Lower leg skin (tissue), 4 donors: ENCODE measurements at places on chromosomes 11 and 22. TPM values are rescaled to one million over a fixed set of nuclear protein-coding genes. Genes with fewer than 3 reads are reported as not detected.

DNA sequence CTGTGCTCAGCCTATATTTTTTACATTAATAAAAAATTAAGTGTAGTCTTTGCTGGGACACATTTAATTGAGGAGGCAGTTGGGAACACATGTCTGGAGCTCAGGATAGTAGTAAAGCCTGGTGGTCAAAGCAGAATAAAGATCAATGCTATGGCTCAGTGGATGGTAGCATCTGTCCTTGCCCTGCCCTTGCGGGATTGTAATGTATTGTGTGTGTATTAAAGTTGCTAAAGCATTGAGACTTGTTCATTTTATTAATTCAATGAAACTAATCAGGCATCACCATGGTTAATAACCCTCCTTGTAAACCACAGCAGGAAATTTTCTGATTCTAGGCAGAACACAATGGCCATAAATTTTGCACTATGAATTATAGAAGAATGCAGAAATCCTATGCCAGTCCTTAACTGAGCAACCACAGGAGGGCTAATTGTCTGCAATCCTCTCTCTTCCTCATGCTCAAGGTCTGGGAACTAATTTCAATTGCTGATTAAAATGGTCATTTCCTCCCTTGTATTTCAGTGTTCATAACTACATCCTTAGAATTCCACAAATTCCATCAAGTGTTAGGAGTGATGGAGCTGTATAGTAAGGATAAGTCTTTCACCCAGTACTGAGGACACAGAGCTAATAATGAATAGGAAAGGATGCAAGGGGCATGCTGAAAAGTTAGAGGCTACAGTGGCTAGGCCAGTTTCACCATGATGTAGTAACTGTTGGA lies 403.2 kb upstream of the DDI1 start:
- no peak for DNase-seq

MIAT gene
- total RNA-seq: 0.47 TPM

- DNase-seq: no peak
Measured at GRCh38 chr22:32020117-32020516, 22.9 kb upstream of the SLC5A1 start.

GRCh38 chr11:6864438-6864837 lies 1.6 kb downstream of the OR10A2 start:
- no peak for DNase-seq

CTTN gene
- total RNA-seq: 343 TPM

NXPE2 gene
- not detected for total RNA-seq

C1QTNF5 gene
- total RNA-seq: 4.2 TPM

GRCh38 chr11:19499999-19500398 lies 212.6 kb upstream of the NAV2 start:
- DNase-seq: no peak

DNA sequence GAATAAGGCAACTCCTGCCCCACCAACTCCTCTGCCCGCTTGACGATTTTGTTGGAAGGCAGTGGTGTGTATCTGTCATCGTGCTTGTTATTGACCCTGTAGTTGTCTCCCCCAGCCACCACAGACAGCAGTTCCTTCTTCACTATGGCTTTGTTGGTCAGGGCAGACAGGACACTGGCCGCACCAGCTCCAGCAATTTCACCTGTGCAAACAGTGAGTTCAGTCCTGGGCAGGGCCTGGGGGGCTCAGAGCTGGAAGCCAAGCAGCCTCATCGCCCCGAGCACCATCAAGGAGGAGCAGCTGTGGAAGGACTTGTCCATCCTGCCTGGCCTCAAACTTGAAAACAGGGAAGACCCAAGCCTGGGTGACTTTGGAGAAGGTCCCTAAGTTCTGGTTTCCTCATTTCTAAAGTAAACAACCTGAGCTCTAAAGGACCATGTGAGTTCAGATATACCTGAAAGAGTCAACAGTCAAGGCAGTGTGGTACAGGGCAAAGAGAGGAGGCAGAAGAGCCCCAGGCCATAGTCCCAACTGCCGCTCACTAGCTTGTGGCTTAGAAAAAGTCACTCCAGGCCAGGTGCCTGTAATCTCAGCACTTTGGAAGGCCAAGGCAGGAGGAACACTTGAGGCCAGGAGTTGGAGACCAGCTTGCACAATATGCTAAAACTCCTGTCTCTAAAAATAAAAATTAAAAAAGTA lies 4.6 kb downstream of the PLAAT2 start:
- DNase-seq: peak; percentile 63

- DNase-seq: no peak
Measured at GRCh38 chr11:114651145-114651718, 27.1 kb upstream of the NXPE2 start.

DNA sequence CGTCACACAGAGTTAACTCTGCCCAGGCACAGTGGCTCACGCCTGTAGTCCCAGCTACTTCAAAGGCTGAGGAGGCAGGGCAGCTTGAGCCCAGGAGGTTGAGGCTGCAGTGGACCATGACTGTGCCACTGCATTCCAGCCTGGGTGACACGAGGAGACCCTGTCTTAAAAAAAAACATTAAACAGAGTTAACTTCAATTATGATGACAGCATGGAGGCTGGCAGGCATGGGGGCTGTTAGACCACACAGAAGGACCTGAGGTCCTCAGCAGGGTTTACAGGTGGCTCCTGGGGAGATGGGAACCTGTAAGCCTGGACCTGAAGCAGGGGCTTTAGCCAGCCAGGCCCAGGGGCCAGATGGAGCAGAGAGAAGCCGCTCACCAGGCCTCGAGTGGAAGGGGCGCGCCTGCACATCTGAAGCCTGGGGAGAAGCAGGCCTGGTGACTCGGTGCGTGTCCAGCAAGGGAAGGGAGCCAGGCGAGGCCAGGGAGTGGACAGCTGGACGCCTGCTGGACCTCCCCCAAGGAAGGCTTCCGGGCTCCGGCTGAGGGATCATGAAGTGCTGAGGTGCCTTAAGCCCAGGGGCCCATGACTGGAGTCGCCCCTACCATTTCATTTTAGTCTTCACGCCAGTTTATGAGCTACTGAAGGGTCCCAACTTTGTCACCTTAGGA lies 25.3 kb downstream of the RPUSD4 start:
- DNase-seq: peak; percentile 75

GRCh38 chr11:102254047-102254446 lies 63.2 kb upstream of the BIRC3 start:
- no peak for DNase-seq

DNA sequence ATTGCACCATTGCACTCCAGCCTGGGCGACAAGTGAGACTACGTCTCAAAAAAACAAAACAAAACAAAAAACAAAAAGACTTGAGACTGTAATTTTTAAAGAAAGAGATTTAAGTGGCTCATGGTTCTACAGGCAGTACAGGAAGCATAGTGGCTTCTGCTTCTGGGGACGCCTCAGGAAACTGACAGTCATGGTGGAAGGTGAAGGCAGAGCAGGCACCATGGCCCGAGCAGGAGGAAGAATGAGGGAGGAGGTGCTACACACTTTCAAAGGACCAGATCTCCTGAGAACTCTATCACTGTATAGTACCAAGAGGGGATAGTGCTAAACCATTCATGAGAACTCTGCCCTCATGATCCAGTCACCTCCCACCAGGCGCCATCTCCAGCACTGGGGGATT lies 52.0 kb downstream of the CBL start:
- no peak for DNase-seq

DNA sequence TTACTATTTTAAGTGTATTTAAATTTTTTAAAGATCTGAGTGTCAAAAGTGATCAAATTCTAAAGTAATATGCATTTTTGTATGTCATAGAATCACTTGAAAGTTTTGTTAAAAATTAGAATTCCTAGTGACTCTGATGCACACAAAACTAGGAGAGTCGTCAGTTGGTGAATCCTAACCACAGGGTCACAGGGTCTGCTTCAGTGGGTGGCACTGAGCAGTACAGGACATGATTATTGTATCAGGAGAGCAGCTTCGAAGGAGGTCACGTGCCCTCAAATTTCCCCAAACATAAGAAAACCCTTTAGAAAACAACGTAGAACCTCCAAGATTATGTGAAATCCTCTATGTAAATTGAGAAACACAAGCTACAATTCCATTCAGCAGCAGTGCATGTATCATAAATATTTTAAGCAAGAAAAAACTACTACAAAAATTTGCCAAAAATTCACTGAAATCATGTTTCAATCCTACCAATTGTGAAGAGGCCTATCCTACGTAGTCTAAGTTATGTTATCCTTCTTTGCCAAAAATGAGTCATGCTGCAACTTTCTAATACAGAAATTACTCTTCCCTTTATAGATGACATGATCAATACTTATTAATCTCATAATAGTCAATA lies 323.6 kb downstream of the AASDHPPT start:
- DNase-seq: no peak

GRCh38 chr11:123298488-123299447 lies 103.7 kb upstream of the CLMP start:
- no peak for DNase-seq

ABTB2 gene
- total RNA-seq: 8.1 TPM

- DNase-seq: no peak
Measured at GRCh38 chr11:16860617-16861016, 122.2 kb downstream of the C11orf58 start.

DNA sequence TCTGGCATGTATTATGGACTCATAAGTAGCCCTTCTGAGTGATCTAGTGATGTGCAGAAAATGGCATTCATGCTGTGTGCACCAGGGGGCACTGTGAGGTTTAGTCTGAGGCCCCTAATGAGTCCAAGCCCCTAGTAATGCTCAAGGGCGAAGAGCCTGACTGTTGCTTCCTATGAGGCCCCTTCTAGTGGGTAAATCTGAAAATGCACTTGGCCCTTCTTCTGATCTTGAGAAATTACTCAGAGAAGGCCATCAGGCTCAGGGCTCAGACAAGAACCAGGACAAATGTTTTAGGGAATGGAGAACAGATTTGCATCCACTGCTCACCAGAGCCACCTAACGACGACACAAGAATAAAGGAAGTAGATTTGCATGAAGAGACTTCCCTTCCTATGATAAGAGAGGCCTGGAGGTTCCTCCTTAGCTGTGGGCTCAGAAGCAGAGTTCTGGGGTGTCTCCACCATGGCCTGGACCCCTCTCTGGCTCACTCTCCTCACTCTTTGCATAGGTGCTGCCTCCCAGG lies 75.8 kb downstream of the GGTLC2 start:
- no peak for DNase-seq

GRCh38 chr22:19873960-19874306 lies 19.3 kb upstream of the GNB1L start:
- no peak for DNase-seq

OR5A1 gene
- not detected for total RNA-seq

DNA sequence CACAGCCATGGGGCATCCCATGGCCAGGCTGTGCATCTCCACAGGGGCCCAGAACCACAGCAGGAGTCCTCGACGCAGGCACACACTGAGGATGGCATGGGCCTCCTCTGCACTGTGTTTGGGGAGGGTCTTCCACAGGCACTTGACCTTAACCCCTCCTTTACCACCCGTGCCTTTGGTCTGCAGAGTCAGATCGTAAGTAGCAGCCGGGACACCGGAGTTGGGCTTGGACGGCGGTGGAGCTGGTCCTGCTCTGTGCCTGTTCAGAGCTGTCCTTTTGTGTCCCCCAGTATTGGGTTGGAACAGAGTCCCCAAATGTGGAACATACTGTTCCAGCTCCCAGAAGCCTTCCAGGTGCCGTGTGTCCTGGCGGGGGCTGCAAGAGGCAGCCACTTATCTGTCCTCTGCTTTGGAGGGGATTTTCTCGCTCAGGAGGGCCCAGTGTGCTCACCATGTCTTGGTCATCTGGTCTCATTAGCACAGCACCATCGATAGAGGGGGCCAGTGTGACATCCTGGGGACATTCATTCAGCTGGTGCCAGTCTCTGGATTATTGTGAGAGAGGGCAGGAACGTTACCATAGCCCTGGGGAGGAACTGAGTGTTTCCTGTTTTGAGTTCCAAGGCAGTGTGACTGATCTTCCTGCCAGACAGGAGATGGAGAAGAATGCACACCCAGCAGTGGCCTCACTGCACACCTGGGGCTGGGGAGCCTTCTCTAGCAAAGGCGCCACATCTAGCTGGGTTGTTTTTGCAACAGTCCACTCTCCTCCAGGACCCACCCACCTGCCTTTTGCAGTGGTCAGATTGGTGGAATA lies 12.4 kb downstream of the CRELD2 start:
- DNase-seq: no peak

DNA sequence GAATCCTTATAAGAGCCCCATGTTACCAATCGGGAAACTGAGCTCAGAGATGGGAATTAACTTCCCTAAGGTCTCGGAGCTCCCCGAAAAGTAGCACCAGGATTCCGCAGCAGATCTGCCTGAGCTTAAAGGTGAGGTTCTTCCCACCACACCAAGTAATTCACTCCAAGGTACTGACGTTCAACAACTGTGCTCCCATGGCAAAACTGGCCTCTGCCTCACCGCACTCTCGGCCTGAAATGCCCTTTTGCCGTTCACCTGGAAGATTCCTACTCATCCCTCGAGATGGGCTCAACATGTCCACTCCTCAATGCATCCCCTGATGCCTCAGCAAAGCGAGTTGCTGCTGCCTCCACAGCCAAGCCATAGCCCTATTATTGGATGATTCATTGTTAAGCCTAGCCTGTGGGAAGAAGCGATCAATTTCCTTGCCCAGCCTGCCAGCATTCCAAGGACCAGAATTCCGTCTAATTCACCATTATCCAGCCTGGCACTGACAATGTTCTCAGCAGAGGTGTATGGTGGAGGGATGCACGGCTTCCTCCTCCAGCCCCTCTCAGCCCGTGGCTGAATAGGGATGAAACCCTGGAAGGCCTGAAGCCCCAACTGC lies 4.2 kb downstream of the PLAAT3 start:
- DNase-seq: peak; percentile 75

MS4A12 gene
- not detected for total RNA-seq

DNA sequence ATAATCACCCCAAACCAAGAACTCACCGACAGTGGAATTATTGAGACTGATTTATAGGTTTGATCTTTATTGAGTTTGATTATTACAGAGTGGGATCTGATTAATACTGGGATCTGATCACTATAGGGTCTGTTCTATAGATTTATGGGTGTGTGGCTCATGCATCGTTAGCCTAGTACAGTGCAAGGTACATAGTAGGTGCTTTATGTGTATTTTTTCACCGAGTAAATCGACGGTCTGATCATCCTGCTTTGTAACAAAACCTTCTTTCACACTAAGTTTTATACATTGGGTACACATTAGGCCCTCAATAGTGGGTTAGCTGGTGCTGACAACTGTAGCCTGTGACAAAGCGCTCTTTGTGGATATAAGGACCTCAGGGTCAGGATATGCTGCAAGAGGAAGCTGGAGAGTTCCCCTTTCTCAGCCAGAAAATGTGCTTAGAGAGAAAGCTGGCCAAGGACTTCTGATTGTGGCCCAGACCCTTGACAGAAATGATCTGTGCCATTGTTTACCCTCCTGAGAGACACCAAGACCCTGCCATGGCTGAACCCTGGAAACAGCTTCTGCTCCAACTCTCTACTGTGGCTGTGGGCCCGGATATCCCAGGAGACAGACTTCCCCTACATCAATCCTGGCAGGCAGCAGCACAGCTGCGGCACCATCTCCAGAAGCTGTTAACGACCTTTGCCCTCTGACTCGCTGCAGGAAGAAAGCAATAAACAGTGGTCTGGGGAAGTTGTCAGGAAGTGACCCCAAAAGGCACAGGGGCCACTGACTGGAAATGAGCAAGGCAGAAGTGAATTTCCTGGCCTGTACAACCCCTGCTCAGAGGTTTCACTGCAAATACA lies 16.1 kb upstream of the TPP1 start:
- no peak for DNase-seq

ESAM gene
- total RNA-seq: 11.8 TPM

ARHGAP8 gene
- total RNA-seq: 2.9 TPM

GRCh38 chr11:12223771-12224536 lies 113.6 kb downstream of the MICAL2 start:
- no peak for DNase-seq

GRCh38 chr11:92658733-92659132 lies 310.7 kb upstream of the MTNR1B start:
- DNase-seq: no peak

C11orf16 gene
- not detected for total RNA-seq

OR4C11 gene
- not detected for total RNA-seq
